ENCODE measurements at places on chromosomes 13 and 19.

GRCh38 chr13:30423891-30424290 is 1.6 kb downstream of the UBE2L5 start:
- no peak for DNase-seq

DNA sequence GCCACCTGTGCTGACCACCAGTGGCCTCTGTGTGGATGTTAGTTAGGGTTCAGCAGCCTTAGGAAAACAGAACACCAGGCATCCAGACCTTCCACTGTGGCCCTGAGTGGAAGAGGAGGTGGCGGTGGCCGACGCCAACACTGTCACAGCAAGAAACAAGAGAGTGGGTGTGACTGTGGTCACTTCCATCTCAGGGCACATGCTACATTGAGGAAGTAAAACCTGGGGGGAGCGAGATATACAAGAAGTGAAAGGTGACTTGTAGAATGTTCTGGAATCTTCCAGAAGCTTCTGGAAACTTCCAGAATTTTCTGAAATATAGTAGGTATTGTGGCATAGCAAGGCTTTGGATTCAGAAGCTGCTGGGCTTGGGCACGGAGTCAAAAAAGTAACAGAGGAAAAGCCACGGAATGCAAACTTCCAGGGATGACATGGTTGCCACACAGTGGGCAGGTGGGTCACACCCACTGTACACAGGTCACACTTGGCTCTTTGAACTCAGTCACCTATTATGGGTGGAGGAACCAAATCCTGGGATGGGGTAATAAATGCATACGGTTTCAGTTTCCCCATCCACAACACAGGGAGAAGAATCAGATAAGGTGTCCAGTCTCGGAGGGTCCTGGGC is 24.3 kb downstream of the GNG7 start:
- no peak for DNase-seq

GRCh38 chr13:99481366-99481765 is 19.9 kb upstream of the TM9SF2 start:
- DNase-seq = no peak

- no peak for DNase-seq
Observed at GRCh38 chr19:9321338-9321737, 2.6 kb upstream of the ZNF559 start.

GRCh38 chr19:54311486-54311885 is 1.5 kb downstream of the LILRA5 start:
- DNase-seq = no peak

GRCh38 chr13:100130092-100130491 is 41.2 kb downstream of the PCCA start:
- no peak for DNase-seq

DNA sequence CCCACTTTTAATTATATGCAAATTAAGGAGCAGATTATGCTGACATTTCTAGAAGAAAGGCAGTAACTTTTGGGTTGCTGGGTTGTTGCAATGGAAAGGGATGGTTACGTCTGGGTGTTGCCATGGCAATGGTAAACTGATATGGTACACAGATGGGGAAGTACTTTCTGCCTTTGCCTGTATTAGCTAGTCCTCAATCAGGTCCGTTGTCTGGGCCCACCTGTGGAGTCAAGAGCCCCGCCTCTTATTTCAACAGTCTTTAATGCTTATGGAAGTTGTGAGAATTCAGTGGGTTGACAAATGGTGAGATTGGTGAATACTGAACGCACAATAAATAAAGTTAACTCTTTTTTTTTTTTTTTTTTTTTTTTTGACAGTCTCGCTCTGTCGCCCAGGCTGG is 30.6 kb upstream of the DPP9 start:
- no peak for DNase-seq

DNA sequence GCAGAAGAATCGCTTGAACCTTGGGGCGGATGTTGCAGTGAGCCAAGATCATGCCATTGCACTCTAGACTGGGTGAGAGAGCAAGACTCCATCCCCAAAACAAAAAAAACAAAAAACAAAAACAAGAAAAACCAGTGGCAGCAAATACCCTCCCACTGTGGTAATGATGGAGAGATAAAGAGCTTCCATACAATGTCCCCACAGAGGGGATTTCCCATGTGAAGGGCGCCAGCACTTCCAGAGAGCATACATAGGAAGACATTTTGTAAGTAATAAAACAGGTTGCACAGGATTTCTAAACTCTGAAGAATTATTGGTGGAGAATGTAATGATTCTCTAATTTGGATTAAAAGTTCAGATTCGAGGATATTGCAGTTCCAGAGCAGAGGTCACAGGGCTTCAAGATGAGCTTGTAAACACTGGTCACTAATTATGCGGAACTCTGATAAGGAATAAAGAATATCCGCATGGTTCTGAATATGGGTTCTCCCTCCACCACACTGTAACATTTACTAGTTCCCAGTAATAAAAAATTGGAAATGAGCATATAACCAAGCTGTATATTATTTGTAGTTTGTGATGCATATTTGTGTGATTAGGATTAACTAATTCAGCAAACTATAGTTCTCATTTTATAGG is 290.1 kb upstream of the SLC10A2 start:
- no peak for DNase-seq

GRCh38 chr13:27359199-27359821 is 65.1 kb upstream of the GTF3A start:
- no peak for DNase-seq

- no peak for DNase-seq
Observed at GRCh38 chr19:45607071-45608029, 5.3 kb upstream of the GPR4 start.

DNA sequence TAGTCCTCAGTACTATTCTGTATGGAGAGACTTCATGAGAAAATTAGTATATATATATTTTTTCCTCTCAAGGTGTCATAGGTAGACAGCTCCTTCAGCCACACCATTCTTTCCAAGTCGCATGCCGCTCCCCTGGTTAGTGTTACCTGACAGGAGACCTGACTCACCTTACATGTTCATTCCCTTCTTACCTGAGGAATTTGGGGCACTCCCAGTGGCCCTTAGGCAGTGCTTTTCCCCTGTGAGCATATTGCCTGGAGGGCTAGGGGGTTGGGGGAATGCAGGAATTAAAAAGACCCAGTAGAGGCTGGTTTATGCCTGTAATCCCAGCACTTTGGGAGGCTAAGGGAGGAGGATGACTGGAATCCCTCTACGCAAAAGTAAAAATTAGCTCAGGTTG is 9.0 kb upstream of the ACTN4 start:
- DNase-seq = no peak

All from stimulated activated CD8-positive, alpha-beta memory T cell treated with anti-CD3 and anti-CD28 coated beads, Interleukin-15, amount 100 ng/mL, for 4 hours (primary cell).